Liver (tissue), 10 donors: ENCODE measurements at places on chromosomes 2 and 18. TPM values are rescaled to one million over a fixed set of nuclear protein-coding genes. Genes with fewer than 3 reads are reported as not detected.

- H3K27me3 ChIP-seq = no peaks in the 10 kb centered on the region
- no peak overlapping the region for H3K4me3 ChIP-seq
- H3K4me1 ChIP-seq = no peaks in the 10 kb centered on the region
- no peak for DNase-seq
- no peaks in the 10 kb centered on the region for H3K36me3 ChIP-seq
These were observed 44.2 kb upstream of the AQP4 start for GRCh38 chr18:26909599-26910290.

Gene AOX1
- total RNA-seq = 9.9 TPM

Gene NAT8
- total RNA-seq = 27.6 TPM

GRCh38 chr18:24136967-24137373 is 1.9 kb upstream of the CABYR start:
- peaks cover 18% of the 10 kb centered on the region for H3K36me3 ChIP-seq
- H3K27ac ChIP-seq = no peak overlapping the region
- no peak for DNase-seq
- H3K4me1 ChIP-seq = peaks cover 16% of the 10 kb centered on the region
- H3K4me3 ChIP-seq = no peak overlapping the region

- no peak overlapping the region for H3K27ac ChIP-seq
- no peaks in the 10 kb centered on the region for H3K27me3 ChIP-seq
- no peaks in the 10 kb centered on the region for H3K36me3 ChIP-seq
- no peak overlapping the region for H3K4me3 ChIP-seq
These were observed 91.9 kb downstream of the COL3A1 start for GRCh38 chr2:189066037-189066436.

- H3K27me3 ChIP-seq = no peaks in the 10 kb centered on the region
- DNase-seq = no peak
- no peaks in the 10 kb centered on the region for H3K4me1 ChIP-seq
- H3K4me3 ChIP-seq = no peak overlapping the region
These were observed 198.1 kb downstream of the SATB2 start for GRCh38 chr2:199259671-199260070.

Gene SKOR2
- not detected for total RNA-seq

Gene CFC1
- not detected for total RNA-seq

Gene RESP18
- not detected for total RNA-seq

GRCh38 chr2:187574969-187575750 is 20.9 kb upstream of the TFPI start:
- H3K27ac ChIP-seq = peak overlapping the region; percentile 31
- no peaks in the 10 kb centered on the region for H3K4me1 ChIP-seq
- no peaks in the 10 kb centered on the region for H3K27me3 ChIP-seq
- no peaks in the 10 kb centered on the region for H3K36me3 ChIP-seq

Gene CPLX4
- not detected for total RNA-seq

DNA sequence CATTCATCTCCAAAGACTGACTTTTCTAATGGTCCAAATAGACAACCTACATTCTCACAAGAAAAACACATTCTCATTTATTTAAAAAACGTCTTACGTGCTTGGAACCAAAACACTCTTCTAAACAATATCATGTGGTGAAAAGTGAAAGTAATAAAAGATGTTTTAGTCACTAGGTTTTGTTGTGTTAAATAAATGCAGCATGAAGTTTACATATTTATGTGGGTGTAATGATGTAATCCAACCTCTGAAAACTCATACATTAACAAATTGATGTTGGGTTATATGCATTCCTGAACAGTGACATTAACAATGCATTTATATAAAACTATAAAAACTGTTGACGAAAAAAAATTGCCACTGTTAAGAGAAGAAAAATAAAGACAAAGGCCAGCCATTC is 55.1 kb upstream of the ACVR2A start:
- DNase-seq = no peak
- no peaks in the 10 kb centered on the region for H3K27me3 ChIP-seq
- no peak overlapping the region for H3K4me3 ChIP-seq
- H3K4me1 ChIP-seq = no peaks in the 10 kb centered on the region

Gene NR4A2
- total RNA-seq = 0.23 TPM

GRCh38 chr2:238247841-238248453 is 8.1 kb upstream of the HES6 start:
- no peak for DNase-seq
- H3K36me3 ChIP-seq = peaks cover 56% of the 10 kb centered on the region
- no peak overlapping the region for H3K27ac ChIP-seq
- no peak overlapping the region for H3K4me3 ChIP-seq
- H3K27me3 ChIP-seq = no peaks in the 10 kb centered on the region

- peak; percentile 21 for DNase-seq
- H3K4me3 ChIP-seq = no peak overlapping the region
- H3K27ac ChIP-seq = no peak overlapping the region
These were observed 66.1 kb upstream of the SMAD7 start for GRCh38 chr18:49016648-49017539.

DNA sequence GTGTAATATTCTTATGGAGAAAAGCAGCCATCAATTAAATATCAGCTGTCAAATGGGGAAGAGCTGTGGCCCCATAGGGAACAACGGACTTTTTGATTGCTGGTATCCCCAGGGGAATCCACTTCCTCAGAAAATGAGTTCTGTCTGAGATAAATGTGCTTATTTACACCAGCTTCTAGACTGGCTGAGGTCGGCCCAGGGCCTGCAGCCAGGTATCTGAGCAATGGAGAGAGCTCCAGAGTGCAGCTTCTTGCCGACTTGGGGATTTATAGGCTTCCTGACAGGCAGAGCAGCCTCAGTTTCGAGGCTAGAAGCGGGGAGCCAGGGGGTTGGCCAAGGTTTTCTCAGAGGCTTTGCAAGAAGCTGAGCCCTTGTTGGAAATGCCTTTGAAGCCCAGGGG is 67.2 kb downstream of the MCFD2 start:
- H3K27me3 ChIP-seq = no peaks in the 10 kb centered on the region
- no peak overlapping the region for H3K4me3 ChIP-seq
- peak overlapping the region; percentile 65 for H3K27ac ChIP-seq
- no peak for DNase-seq

DNA sequence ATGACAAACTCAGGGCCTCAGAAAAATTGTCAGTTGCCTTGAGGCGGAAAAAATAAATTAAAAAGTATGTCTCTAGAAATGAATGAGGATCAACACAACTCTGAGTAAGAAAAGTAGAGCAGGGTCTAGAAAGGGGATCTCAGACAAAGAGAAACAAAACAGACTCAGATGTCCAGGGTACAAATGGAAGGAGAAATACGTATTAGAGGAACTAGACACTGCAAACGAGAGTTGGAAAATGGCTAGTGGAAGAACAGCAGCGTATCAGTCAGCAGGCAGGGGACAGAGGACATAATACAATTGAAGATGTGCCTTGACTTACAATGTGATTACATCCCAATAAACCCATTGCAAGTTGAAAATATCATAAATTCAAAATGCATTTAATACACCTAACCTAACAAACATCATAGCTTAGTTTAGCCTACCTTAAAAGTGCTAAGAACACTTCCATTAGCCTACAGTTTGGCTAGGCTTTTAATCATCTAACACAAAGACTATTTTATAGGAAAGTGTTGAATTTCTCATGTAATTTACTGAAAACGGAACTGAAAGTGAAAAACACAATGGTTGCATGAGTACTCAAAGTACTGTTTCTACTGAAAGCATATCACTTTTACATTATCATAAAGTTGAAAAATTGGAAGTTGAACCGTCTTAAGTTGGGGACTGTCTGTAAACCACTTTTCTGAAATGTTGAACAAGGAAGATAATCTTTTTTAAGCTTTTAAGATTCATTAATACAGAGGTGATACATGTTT is 182.8 kb downstream of the NBAS start:
- H3K27ac ChIP-seq = no peak overlapping the region
- H3K4me3 ChIP-seq = no peak overlapping the region
- no peaks in the 10 kb centered on the region for H3K27me3 ChIP-seq
- H3K36me3 ChIP-seq = peaks cover 4% of the 10 kb centered on the region
